ENCODE measurements at places on chromosomes 4 and X.

DNA sequence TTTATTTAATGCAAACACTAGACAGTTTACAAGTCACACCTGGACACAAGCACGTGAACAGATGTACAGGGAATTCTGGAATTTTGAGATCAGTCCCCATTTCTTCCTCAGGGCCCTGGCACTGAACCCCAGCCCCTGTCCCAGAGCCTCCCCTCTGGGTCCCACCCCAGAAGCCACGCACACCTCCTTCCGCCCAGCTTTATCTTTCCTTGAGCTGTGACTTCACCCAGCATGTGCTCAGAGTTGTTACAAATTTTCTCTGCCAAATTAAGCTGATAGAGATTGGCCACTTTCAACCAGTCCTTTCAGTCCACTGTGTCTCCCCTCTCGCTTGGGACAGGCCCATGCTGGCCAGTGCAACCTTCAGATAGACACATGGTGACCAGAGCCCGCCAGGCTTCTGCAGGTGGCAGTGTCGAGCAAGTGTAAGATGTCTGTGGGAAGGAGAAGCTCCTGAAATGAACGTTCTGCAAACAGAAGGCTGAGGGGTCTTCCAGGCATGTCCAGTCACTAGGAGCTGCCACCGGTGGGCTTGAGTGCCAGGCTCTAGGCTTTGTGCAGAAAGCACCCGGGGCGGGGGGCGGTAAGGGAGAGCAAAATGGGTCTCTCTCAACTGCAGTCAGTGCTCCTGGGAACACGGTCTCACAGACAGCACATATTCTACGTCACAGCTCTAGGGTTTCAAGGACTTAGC lies 73.3 kb downstream of the MTMR1 start:
- DNase-seq: no peak

GRCh38 chr4:120871173-120871572 lies 51.4 kb downstream of the PRDM5 start:
- DNase-seq: no peak

GRCh38 chrX:3442691-3443090 lies 96.2 kb upstream of the MXRA5 start:
- no peak for DNase-seq

DNA sequence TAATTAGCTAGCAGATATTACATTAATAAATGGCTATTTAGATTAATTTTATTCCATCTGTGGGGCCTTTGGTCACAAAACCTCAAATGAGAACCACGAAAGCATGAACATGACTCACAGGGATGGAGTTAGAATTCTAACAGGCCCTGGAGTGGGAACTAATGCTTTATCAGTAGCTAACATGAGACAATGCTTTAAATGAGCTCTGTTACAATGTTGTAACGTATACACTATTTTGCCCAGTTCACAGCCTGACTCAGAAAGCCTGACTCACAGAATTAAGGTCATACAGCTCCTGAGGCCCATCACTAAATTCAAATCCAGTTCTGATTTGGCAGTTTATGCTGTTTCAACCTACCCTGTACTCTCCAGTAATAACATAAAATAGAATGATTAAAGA lies 23.2 kb downstream of the VEGFC start:
- DNase-seq: no peak

- no peak for DNase-seq
Measured at GRCh38 chr4:187550256-187550950, 445.2 kb upstream of the ZFP42 start.

Data from activated T-cell treated with anti-CD3 and anti-CD28 coated beads for 1 hour (primary cell).